Colonic mucosa (tissue), 4 donors: ENCODE measurements at places on chromosomes 7 and 10. TPM values are rescaled to one million over a fixed set of nuclear protein-coding genes. Genes with fewer than 3 reads are reported as not detected.

DNA sequence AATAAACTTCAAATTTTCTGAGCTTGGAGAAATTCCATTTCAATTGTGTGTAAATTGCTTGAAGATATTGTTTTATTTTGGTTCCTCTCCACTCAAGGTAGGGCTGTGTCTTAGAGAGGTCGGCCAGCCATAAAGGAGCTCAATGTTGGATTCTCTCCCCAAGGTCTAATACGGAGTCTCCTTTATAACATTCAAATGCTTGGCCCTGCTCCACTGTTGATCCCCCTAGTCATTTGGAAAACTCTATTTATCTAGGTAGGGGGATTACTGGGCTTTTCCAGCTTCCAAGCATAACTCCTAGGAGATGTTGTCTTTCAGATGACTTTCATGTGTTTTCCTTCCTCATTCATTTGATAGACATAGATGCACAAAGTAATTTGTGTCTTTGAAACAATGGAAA, 170.9 kb downstream of the LRMDA start:
- no peak for DNase-seq

GRCh38 chr10:128257428-128257827, 131.2 kb upstream of the MKI67 start:
- DNase-seq, result no peak

DNA sequence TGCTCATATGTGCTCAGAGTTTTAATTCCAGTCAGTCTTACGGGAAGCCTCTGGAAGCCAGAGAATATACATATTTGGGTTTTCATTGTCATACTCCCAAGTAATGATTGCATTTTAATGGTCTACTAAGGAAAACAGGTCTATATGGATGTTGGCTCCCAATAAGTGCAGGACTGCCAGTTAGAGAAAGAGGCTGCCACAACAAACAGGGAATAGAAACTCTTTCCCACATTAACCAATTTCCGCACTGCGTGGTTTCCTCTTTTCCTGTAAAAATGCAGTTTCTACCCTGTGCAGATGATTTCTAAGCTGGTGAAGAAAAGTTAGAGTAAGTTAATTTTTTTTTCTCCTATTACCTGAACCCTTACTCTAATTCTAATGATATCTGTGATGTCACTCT, 78.2 kb downstream of the CCSER2 start:
- no peak for DNase-seq

DNA sequence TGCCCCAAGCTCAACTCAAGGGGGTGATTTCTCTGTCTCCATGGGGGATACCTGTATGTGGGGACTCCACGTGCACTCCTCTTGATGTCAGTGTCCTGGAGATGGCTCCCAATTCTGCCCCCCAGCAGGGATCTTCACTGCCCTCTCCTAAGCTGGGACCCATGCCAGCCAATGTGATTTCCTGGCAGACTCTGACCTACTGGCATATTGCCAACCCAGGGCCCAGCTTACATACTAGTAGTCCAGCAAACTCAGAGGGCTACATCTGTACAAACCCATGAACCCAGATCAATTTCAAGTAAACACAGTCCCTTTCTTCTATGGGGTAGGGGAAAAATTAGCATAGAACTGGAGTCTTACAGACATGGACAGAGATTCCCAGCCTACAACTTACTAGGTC, 26.2 kb upstream of the BMPR1A start:
- DNase-seq, result peak; percentile 77

DNA sequence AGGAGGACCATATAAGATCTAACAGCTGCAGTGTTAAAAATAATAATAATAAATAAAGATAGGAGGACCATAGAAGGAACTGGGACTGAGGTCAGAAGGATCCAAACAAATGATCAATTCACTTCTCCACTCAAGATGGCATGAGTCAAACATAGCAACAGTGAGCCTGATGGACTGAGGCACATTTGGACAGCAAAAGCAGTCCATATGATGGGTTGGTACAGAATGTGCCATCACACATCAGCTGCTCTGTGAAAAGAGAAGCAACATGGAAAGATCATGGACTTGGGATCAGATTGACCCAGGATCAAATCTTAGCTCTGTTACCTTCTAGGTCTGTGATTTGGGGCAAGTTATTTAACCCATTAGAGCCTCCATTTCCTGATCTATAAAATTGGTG, 188.9 kb upstream of the KMT2E start:
- DNase-seq, result no peak

NCF1 gene
- total RNA-seq, result 2.0 TPM

CPA2 gene
- total RNA-seq, result 0.48 TPM

FANK1 gene
- 6.9 TPM for total RNA-seq

SFRP4 gene
- total RNA-seq, result not detected
